Fibroblast of skin of right biceps (primary cell): ENCODE measurements at places on chromosomes 6 and 20.

GRCh38 chr6:40543146-40543545, 44.0 kb downstream of the LRFN2 start:
- DNase-seq = no peak

- DNase-seq = no peak
These were observed 87.5 kb downstream of the DACT2 start for GRCh38 chr6:168232062-168232461.

DNA sequence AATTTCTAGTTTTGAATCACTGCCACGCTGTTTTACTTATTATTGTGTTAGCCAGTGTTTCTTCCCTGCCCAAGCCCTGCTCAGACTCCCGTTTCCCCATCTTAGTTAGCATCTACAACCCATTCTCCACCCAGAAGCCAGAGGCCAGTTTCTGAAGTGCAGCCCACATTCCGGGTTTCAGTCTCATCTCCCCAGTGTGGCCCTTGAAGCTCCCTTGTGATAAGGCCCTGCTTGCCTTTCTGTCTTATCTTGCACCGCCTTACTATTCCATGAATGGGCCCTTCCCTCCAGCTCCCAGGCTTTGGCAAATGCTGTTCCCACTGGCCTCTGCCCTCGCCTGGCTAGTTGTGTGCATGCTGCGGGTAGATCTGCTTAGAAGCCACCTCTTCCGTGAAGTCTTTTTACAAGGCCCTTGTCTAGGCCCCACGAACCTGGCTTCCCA, 41.1 kb downstream of the TOX2 start:
- no peak for DNase-seq

DNA sequence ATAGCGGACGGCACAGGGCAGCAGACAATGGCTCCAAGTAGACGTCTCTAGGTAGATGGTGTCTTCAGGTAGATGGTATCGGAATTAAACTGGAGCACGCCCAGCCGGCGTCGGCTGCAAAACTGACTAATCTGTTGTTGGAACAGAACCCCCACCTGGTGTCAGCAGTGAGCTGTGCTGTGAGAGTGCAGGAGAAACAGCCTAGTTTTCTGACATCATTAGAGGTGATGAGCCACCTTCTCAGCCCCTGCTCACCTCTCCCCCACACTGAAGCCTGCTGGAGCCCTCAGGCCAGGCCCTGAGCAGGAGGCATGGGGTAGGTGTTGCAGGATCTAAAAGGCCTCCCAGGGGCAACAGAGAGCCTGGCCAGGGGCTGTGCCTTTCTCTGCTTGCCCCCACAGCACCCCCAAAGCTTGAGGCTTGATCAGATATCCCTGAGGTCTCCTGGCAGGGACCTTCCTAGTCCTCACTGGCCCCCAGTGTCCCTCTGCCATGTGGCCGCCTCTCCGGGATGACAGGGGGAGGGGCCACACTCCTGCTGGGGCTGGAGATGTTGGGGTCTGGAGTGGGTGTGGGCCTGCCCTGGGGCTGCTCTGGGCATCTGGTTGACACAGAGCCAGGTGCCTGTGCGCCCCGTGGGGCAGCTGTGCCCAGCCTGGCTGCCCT, 6.9 kb upstream of the HELZ2 start:
- DNase-seq = peak; percentile 38

- peak; percentile 84 for DNase-seq
These were observed 37.9 kb downstream of the IPCEF1 start for GRCh38 chr6:154318721-154319120.

- DNase-seq = no peak
These were observed 511.9 kb downstream of the KIF16B start for GRCh38 chr20:16061351-16061750.

- DNase-seq = no peak
These were observed 4.5 kb upstream of the INSM1 start for GRCh38 chr20:20363434-20363798.

DNA sequence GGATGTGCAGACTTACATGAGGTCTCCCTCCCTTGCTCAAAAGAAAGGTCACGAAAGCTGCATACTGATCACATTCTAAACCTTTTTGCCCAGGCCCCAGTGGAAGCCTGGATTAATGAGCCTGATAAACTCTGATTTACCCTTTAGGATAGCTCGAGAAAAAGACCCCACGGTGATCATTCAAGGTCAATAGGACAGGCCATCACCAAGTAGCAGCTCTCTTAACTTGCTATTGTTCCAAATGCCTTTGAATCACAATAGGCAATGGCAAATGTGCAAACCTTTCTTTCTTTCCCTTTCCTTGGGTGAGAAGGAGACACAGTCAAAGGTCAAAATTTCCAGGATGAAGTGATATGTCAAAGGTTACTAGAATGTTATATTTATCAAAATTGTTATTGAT, 327.3 kb downstream of the HDGFL1 start:
- no peak for DNase-seq

DNA sequence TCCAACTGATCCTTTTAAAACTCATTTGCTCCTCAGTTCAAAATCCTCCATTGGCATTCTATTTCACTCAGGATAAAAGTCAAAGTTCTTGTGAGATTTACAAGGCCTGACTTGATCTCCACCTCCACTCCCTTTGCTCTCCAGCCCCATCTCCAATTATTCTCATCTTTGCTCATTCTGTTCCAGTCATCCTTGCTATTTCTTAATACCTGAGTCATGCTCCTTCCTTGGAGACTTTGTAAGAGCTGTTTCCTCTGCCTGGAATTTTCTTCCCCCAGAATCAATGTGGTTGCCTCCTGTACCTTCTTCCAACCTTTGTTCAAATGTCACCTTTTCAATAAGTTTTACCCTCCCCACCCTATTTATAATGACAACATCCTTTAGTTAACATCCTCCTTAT, 373.5 kb downstream of the HTR1B start:
- peak; percentile 13 for DNase-seq

DNA sequence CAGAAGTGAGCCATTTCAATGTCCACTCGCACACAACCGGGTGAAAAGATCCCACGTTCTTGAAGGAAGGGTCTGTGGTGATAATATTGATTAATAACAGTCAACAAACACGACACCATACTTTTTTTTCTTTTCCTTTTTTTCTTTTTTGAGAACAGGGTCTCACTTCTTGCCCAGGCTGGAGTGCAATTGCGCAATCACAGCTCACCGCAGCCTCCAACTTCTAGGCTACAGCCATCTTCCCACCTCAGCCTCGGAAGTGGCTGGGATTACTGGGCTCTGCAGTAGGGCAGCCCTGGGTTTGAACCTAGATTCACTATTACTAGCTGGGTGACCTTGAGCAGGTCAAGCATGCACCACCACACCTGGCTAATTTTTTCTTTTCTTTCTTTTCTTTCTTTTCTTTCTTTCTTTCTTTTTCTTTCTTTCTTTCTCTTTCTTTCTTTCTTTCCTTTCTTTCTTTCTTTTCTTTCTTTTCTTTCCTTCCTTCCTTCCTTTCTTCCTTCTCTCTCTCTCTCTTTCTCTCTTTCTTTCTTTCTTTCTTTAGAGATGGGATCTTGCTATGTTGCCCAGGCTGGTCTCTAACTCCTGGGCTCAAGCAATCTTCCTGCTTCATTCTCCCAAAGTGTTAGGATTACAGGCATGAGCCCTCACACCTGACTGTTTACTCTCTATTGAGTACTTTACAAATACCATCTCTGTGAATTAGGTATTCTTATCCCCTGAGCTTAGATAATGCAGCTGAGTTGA, 123.9 kb downstream of the SNX5 start:
- no peak for DNase-seq

- DNase-seq = no peak
These were observed 862 bp upstream of the TFAP2C start for GRCh38 chr20:56628015-56628872.

- no peak for DNase-seq
These were observed 686 bp upstream of the EGFL8 start for GRCh38 chr6:32163559-32164258.

DNA sequence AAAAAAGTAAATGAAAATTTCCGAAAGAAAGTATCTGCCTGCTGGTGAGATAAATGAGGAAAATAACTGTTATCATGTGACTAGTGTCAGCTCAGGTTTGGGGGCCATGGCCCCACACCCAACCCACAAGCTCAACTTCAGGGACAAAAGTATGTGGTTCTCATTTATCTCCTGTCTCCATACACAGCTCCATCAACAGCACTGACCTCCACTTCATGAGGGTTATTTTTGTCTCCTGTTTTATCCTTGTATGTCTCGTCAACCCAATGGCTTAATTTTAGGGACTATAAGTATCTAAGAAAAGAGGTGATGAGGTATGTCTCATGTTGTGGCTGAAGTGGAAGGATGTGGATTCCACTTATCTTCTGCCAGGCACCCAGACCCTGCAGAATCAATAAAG, 271.6 kb upstream of the RIN2 start:
- DNase-seq = no peak

DNA sequence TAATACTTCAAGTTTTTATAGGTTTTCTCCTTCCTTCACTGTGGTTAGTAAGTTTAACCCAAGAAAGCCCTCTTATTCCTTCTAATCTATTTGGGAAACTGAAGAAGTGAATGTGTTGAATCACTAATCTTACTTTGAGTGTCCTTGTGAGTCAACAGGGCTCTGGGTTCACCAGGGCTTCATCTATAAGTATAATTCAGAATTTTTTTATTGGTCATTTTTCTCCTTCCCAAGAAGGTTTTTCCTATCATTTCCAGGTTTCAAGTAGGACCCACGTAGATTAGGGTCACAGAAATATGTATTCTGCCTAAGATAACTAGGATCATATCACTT, 191.1 kb downstream of the ATXN1 start:
- DNase-seq = no peak

- DNase-seq = no peak
These were observed at the start of gene WFDC2 for GRCh38 chr20:45469336-45470261. WFDC2 (plus strand) TSS chr20:45469753; CDS start chr20:45469782, 29 bp downstream.
